Choroid plexus epithelial cell (primary cell): ENCODE measurements at places on chromosomes 3 and 15.

GRCh38 chr3:69240651-69241568, 118.5 kb upstream of the LMOD3 start:
- DNase-seq, result peak; percentile 19

DNA sequence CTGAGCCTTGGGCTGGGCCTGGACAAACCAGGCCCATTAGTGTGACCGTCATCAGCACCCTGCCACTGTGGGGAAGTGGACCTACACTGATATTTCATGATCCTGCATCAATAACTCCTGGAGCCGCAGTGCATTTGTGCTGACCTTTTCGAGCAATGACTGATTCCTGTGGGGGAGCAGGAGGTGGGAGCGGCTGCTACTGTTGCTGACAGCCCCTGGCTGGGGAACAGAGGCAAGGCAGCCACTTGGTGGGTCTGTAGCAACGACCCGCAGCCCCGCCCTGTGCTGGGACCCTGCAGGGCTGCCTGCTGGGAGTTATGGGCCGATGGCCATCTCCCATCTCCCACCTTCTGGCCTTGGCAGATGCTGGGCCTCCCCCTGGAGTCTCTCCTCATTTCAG, 42.1 kb downstream of the CCDC33 start:
- no peak for DNase-seq

DNA sequence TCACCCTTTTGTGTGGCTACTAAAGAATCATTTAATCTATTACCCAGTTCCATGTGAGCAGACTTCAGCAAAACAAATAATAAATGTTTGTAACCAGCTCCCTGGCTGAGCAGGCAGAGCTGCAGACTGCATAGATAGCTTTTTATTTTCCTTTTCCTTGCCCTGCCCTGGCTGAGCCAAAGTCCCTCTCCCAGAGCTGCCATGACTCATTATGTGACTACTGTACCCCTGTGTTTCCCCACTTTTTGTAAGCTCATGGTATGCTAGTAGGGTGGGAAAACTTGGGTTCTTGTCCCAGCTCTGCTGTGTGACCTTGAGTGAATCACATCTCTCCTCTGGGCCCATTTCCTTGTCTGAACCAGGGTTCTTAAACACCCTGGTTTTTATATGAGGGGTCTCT, 127.5 kb downstream of the CLSTN2 start:
- DNase-seq, result no peak

- peak; percentile 52 for DNase-seq
Measured at GRCh38 chr15:70245932-70246622, 148.4 kb upstream of the TLE3 start.

DNA sequence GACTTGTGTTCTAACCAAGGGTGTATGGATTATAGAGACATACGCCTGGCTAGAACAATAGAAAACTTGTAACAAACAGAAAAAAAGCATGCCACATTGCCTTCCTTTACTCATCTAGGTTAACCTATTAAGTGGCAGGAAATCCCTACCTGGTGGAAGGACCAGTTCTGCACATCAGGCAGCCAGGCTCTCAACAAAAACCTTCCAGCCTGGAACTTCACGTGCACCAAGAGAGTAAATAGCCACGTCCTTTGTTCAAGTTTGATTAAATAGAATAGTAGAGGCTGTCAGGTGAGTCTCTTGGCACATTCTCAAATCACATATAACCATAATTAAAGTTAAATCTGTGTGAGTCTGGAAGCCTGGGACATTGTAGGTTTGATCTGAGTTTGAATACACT, 85.0 kb upstream of the DPH6 start:
- no peak for DNase-seq

GRCh38 chr15:63350178-63350621, 31.4 kb downstream of the CA12 start:
- DNase-seq, result peak; percentile 24

DNA sequence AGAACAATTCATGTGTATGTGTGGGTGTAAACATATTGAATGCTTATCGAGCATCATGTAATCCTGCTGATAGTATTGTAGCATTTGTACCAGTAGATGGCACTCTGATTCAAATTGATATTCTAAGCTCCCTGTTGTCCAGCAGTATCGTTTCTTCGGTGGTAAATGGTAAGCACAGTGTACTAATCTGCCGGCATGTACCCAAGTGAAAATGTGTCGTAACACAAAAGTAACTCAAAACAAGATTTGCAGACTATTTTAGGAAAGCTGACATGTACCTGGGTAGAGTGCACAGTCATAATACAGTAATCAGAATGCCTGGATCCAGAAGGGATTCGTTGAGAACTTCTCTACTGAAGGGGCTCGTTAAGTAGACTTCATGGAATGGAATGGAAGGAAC, 31.7 kb upstream of the MNS1 start:
- DNase-seq, result peak; percentile 91

- DNase-seq, result no peak
Measured at GRCh38 chr15:59722476-59722875, 33.4 kb upstream of the BNIP2 start.

DNA sequence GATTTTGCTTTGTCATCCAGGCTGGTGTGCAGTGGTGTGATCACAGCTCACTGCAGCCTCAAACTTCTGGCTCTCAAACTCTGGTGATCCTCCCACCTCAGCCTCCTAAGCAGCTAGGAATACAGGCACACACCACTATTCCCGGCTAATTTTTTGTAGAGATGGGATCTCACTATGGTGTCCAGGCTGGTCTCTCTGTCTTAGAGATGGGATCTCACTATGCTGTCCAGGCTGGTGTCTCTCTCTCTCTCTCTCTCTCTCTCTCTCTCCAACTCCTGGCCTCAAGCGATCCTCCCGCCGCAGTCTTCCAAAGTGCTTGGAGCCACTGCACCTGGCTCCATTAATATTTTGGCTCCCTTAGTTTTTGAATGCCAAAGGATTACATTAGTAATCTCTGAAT, 17.7 kb downstream of the USF3 start:
- no peak for DNase-seq

GRCh38 chr15:69034352-69034751, 19.9 kb downstream of the NOX5 start:
- peak; percentile 68 for DNase-seq

- DNase-seq, result no peak
Measured at GRCh38 chr3:112448939-112449338, 50.3 kb downstream of the BTLA start.

DNA sequence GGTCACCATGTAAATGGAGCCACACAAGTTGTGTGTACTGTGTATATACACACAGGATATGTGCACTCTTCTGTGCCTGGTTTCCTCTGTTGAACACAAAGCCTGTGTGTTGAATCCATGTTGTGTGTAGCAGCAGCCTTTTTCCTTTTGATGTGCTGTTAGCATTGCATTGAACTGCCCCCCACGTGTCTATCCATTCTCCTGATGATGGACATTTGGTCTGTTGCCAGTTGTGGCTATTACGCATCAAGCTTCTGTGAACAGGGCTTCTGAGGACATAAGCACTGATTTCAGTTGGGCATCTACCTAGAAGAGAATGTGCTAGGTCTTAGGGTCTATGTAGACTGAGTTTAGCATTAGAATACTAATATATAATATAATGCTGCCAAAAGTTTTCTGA, 77.4 kb downstream of the LSM3 start:
- DNase-seq, result no peak

- peak; percentile 6 for DNase-seq
Measured at GRCh38 chr15:82952158-82953081, at the start of gene HOMER2. Gene HOMER2, minus strand, starts transcription at chr15:82952720. Its CDS starts 185 bp downstream, at chr15:82952535.

GRCh38 chr3:51681453-51681852, 10.4 kb downstream of the TEX264 start:
- peak; percentile 15 for DNase-seq

DNA sequence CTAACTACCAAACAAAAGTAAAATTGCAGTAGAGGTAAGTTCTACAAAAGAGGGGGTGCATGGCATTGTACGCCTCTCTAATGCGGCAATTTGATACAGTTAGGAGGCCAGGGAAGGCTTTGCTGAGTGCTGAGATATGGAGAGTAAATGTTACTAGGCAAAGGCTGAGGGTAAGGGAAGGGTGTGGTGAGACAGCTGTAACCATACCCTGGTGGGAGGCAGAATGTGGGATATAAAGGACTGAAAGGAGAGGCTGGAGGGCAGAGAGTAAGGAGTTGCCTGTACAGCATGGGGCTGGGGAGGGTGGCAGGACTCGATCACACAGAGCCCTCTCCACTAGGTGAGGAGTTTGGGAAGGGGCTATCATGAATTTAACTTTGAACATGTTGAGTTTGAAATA, 106.3 kb downstream of the PDCD6IP start:
- DNase-seq, result no peak

DNA sequence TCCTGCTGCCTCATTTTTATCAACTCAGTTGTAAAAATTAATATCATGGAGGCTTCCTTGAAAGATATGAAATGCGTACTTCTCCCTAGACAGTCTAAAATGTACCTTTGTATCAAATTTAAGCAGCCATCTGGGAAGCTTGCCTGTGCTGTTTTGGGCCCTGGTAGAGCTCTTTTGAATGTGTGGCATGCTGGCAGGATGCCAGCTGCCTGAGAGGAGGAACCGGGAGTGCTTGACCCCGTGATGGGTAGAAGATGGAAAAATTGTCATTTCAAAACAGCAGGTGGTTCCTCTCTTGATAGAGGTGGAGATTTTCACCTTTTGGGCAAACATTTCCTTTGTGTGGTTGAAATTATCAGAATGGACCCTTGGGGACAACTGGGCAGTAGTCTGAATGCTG, 245.3 kb downstream of the RPLP1 start:
- DNase-seq, result no peak
